Effector memory CD8-positive, alpha-beta T cell (primary cell): ENCODE measurements at places on chromosomes 7 and 10.

GRCh38 chr10:86673827-86674581 is 5.7 kb downstream of the LDB3 start:
- DNase-seq, result no peak
- no peak overlapping the region for H3K27ac ChIP-seq
- no peaks in the 10 kb centered on the region for H3K36me3 ChIP-seq
- peaks cover 28% of the 10 kb centered on the region for H3K27me3 ChIP-seq

DNA sequence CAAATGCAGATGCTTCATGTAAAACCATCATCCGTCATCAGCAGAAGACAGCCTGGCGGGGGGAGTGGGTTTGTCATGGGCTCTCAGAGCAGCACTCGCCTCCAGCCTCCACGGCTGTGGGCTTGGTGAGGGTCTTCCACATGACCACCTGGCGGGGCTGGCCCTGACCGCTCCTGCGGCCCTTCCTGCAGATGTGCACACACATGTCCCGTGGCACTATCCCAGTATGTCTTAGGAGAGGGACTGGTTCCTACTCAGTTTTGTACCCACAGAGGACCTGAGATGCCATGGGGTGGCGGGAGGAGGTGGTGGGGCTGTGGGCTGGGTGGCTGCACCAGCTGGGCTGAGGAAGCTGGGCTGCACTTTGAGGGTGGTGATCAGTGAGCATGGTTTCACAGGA is 4.7 kb downstream of the IDI2 start:
- peaks cover 41% of the 10 kb centered on the region for H3K36me3 ChIP-seq
- no peaks in the 10 kb centered on the region for H3K4me1 ChIP-seq
- DNase-seq, result no peak
- no peaks in the 10 kb centered on the region for H3K27me3 ChIP-seq
- peak overlapping the region; percentile 41 for H3K27ac ChIP-seq

- H3K4me3 ChIP-seq, result no peak overlapping the region
- no peaks in the 10 kb centered on the region for H3K27me3 ChIP-seq
- H3K36me3 ChIP-seq, result no peaks in the 10 kb centered on the region
- H3K27ac ChIP-seq, result no peak overlapping the region
- no peaks in the 10 kb centered on the region for H3K4me1 ChIP-seq
- DNase-seq, result no peak
Observed at GRCh38 chr10:51266496-51266895, 192.2 kb downstream of the PRKG1 start.

DNA sequence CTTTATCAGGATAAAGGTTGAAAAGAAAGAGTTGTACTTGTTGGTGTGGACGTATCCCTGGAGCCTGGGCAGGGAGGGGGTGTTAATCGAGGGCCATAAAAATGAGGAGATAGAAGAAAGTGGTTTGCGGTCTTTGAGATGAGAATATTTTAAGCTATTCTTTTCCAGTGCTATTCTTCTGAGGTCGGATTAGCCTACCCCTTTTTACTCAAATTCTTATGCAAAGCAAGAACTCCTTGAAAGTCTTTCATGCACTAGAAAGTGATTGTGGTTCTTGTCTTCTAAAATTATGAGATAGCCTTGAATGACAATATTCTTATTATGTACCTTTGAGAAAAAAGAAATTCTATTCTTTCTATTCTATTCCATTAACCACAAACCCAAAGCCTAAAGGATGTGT is 201.3 kb upstream of the SEMA3C start:
- DNase-seq, result no peak
- no peaks in the 10 kb centered on the region for H3K36me3 ChIP-seq
- no peak overlapping the region for H3K27ac ChIP-seq
- H3K27me3 ChIP-seq, result no peaks in the 10 kb centered on the region
